ENCODE measurements at places on chromosomes 13 and 19. TPM values are rescaled to one million over a fixed set of nuclear protein-coding genes. Genes with fewer than 3 reads are reported as not detected.
A peak's percentile ranks its signal among the peaks of the same experiment; 100 is the strongest.

DNA sequence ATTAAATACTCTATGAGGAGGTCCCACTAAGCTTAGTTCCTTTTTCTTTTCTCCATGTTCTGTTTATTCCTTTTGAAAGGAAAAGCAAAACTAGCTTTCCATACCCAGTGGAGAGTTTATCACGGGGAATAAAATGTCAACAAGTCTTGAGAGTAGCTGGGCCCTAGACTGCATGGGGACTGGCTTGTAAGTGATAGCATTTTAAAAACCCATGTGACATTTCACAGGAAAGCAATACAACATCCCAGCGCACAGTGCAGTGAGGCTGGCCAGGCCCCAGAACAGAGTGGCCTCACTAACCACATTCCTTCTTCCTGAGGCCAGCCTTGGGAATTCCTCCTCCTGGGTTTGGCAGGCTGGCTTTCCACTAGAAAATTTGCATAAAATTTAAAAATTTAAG is 149.8 kb downstream of the DLEU7 start:
- DNase-seq = no peak

- no peak for DNase-seq
These were observed 54.1 kb downstream of the WDFY2 start for GRCh38 chr13:51638216-51638871.

DNA sequence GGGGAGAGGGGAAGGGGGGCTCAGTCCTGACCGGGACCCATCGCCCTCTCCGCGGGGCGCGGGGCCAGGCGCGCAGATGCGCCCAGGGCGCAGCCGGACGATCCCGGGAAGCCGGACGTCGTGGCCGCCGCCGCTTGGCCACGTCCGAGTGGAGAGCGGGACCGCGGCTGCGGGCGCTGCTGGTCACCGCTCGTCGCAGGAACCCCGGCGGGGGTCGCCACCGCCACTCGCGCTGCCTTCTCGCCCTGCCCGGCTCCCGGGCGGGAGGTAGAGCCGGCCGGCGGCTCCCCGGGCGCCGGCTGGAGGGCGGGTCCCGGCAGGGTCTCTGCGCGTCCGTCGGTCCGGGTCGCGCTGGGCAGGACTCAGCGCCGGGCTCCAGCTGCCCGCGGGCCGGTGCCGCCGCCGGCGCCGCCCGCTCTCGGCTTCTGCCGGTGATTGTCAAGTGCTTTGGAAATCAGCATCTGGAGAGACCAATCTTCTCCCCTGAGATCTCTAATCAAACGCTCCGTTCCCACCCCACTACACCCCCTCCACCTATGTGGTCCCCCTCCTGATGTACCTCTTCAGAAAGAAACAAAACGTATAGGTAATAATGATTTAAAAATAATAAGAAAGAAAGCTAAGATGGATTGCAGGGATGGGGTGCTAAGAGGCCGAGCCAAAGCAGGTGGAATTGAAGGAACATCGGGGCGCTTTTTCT is 464.4 kb downstream of the ITGBL1 start:
- no peak for DNase-seq

GRCh38 chr13:47945738-47946137 is 55.3 kb downstream of the SUCLA2 start:
- peak; percentile 52 for DNase-seq

DNA sequence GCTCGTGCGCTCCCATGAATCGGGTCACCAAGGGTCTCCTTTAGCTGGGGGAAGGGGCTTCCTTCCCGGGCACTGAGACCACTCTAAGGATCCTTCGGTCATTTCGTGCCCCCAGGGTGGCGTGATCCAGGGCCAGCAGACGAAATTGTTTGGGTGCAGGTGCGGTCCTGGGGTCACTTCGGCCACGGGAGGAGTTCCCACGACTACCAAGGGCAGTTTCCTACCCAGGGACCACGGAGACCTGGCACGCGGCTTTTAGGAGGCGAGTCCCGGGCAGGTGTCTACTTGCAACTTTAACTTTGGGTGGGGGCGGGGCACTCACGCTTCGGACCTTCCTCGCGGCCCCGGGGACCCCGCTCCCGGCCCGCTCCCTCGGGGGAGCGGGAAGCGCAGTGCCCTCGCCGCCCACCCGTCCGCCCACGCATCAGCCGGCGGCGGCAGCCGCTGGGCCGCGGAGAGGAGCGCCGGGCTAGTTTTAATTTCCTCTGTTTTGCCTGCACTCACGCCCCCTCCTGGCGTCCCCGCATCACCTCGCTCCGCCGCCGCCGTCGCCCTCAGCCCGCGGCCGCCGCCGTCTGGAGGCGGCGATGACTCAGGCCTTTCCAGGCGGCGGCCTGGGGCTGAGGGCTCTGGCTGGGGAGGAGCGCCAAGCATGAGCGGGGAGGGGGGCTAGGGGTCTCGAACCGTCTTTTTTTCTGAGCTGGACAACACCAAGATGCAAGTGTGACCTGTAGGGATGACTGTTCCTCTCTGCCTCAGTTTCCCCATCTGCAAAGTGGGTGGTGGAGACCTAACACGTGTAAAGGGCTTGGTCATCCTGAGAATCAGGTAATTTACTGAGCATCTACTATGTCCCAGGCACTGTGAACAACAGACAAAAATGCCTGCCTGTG is 21.8 kb downstream of the OLFM2 start:
- DNase-seq = no peak

DNA sequence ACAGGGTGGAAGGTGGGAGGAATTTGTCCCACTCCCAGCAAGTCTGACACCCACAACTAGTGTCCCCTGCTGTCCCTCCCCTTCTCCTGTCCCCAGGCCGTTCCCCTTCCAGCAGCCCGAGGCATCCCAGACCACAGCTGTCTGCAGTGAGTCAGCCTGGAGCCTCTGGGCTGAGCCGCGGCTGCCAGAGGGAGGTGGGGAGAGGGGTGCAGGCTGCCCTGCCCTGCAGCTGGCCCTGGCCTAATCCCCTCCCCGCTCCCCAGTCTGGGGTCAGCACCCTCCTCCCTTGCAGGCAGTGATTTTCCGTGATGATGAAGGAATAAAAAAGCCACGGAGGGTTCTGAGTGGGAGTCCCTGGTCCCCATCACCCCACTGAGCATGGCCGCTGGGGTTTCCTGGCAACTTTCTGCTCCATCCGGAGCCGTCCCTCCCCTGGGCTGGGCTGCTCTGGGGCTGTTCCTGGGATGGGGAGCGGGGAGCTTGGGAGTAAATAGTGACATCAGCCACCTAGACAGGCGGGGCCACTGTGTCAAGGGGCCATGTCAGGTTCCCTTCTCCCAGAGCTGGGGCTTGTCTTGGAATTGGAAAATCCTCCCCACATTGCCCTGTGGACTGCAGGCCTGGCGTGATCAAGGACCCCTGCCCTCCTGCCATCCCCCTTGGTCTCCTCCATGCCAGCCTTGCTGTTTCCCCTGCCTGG is 16.8 kb downstream of the SPC24 start:
- no peak for DNase-seq

DNA sequence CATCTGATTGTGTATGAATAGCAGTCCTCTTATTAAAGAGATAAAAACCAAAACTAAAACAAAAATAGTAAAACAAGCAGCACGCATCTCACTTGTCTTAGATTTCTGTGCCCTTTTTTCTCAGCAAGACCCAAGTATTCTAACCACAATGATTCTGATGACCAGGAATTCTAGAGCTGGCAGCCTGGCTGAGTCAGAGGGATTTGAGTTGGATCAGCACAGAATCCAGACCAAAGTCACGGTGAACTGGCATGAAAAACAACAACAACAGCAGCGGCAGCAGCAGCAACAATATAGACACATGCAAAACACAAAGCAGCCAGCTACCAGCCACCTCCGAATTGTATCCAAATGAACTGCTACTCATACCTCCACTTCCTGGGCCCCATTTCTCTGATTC is 360.5 kb downstream of the KCNRG start:
- peak; percentile 86 for DNase-seq

DNA sequence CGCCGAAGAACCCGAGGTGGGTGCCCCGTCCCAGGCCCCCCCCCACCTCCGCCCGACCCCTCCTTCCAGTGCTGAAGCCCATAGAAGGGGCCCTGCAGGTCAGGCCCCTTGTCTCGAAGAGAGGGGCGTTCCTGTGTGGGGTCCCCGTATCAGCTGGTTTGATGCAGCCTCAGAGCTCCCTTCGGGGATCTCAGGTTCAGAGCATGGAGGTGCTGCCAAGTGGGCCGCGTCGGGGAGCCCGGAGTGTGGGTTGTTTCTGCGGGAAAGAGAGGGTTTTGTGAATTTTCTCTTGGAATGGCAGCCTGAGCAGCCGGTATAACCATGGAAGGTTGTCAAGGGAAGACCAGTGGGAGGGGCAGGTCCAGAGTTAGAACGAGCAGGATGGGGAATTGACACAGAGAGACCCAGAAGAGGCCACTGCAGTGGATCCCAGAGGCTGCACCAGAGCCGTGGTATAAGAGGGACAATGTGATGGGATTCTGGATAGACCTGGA is 384 bp downstream of the TRAPPC2B start:
- no peak for DNase-seq

DNA sequence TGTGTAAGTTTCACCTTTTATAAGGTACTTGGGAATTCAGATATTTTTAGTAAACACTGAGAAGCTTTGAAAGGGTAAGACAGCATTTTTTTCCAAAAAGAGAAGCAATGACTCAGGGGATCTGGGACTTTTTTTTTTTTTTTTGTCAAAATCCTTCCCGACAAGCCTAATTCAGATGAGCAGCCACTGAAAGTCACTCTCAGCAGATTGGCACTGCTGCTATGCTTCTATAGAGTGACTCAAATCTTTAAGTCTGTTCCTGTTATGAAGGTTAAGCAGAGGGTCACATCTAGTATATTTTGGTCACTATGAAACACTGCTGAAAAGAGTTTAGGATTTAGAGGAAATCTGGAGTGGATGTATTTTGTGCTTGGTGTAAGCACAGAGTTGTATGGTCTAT is 571.1 kb downstream of the MYO16 start:
- DNase-seq = no peak

DNA sequence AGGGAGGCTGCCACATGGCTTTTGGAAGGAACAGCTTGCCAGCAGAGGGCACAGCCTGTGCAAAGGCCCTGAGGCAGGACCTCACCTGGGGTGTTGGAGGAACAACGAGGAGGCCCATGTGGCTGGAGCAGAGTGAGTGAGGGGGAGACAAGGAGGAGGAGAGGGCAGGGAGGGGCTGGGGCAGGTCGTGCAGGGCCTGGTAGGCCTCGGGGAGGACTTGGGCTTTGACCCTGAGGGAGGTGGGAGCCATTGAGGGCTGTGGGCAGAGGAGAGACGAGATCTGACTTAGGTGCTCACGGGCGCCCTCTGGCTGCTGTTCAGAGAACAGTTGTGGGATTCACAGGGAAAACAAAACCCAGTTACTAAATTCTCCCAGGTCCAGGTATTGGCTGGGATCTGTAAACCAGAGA is 25.2 kb downstream of the ZNRF4 start:
- DNase-seq = no peak

GRCh38 chr13:24683838-24684599 is 3.8 kb downstream of the ATP12A start:
- DNase-seq = no peak

- no peak for DNase-seq
These were observed 97.2 kb downstream of the DOCK9 start for GRCh38 chr13:98880677-98881076.

DNA sequence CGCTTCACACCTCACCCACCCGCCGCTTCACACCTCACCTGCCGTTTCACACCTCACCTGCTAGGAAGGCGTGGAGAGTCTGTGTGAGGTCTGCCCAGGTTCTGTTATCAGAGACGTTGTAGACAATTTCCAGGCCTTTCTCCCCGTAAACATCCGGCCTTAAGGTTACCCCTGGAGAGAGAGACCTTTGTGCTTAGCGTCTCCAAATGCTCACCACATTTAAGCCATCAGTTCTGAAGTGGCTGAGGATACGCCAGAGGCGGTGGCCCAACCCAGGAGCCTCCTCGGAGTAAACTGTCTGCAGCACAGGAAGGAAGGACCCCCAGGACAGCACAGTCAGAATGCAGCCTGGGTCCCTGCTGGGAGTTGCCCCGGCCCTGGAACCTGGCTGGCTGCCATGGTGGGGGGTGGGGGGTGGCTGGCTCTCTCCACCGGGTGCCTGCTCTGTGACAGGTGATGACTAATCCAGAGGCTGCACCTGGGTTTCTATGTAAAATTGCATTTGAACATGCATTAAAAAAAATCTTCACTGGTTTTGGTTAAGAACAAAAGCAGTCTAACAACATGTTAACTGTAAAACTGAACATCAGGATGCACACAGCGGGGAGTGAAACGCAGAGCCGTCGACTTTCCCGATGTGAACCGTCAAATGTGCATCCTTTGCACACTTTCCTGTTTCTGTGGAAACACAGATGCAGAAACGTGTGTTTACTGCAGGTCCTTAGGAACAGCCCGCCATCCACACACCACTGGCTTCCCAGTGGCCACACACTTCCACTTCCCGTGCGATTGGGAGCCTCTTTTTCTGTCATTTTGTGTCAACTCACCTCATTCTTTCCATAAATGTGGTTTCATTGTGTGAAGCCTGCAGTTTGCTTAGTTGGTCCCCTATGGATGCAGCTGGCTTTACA is 4.5 kb downstream of the ATP4B start:
- no peak for DNase-seq

GRCh38 chr13:102039264-102039663 is 362.6 kb downstream of the FGF14 start:
- no peak for DNase-seq

GRCh38 chr13:48797127-48797526 is 143.4 kb downstream of the CYSLTR2 start:
- no peak for DNase-seq

GRCh38 chr13:69279213-69279612 is 828.4 kb upstream of the ATXN8OS start:
- no peak for DNase-seq

DNA sequence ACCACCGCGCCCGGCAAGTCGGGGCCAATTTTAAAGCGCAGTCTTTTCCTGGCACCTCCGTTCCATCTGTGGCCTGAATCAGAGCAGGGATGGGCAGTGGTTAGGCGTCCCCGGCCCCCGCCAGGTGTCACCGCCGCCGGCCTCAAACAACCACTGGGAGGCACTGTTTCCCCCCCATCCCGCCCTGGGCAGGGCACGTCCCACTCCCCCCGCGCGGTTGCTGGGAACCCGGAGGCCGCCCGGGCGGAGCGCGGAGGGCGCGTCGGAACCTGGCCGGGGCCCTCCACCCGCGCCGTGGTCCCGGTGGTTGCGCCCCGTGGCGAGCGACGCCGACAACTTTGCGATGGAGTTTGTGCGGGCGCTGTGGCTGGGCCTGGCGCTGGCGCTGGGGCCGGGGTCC is at the start of gene GRIN3B:
GRIN3B (plus strand) TSS at position 325 of the 400 bp plus-strand sequence; CDS start at position 344, 19 bp downstream.
- no peak for DNase-seq

- no peak for DNase-seq
These were observed 6.3 kb upstream of the ANKRD10 start for GRCh38 chr13:110921209-110921608.

The VSTM1 gene
- 0.75 TPM for total RNA-seq

The IGFL2 gene
- not detected for total RNA-seq

The SULT2B1 gene
- not detected for total RNA-seq

The IZUMO4 gene
- total RNA-seq = 1.0 TPM

The MYH14 gene
- total RNA-seq = 19.2 TPM

The SLC44A2 gene
- 52.0 TPM for total RNA-seq
